ENCODE measurements at places on chromosomes 4 and X.

- DNase-seq: no peak
Observed at GRCh38 chr4:168942985-168943384, 67.1 kb downstream of the CBR4 start.

GRCh38 chrX:149296092-149296491 is 209.0 kb downstream of the IDS start:
- DNase-seq: no peak

DNA sequence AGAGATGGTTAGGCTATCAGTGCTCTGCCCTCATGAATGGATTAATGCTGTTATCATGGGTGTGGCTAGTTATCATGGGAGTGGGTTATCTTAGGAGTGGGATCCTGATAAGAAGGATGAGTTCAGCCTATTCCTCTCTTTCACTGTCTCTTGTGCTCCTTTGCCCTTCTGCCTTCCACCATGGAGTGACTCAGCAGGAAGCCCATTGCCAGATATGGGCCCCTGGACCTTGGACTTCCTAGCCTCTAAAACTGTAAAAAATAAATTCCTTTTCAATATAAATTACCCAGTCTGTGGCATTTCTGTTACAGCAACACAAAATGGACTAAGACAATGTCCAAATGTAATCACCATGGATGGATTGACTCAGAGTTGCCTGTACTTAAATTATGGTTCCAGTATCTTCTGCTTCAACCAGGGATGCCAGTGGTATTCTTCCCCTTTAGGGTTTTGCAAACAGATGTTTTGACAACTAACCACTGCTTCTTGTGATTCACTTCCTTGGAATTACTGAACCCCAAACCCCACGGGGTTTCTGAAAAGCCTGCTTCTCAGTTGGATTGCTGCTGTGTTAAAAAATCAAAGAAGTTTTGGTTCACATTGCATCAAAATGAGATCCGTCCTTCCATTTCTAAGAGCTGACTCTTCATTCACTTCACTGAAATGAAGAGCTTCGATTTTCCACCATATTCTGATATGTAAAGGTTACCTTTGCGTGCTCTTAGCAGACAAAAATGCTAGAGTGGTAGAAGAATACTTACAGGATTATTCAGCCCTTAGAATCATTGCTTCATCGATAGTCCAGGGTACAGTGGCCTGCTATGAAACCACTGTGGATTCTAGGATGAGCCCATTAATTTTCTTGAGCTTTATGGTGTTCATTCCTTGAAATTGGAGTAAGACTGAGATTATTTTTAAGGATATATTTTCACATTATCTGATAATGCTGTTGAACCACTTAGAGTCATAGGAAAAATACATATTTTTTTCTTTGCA is 107.7 kb downstream of the FRMPD4 start:
- no peak for DNase-seq

DNA sequence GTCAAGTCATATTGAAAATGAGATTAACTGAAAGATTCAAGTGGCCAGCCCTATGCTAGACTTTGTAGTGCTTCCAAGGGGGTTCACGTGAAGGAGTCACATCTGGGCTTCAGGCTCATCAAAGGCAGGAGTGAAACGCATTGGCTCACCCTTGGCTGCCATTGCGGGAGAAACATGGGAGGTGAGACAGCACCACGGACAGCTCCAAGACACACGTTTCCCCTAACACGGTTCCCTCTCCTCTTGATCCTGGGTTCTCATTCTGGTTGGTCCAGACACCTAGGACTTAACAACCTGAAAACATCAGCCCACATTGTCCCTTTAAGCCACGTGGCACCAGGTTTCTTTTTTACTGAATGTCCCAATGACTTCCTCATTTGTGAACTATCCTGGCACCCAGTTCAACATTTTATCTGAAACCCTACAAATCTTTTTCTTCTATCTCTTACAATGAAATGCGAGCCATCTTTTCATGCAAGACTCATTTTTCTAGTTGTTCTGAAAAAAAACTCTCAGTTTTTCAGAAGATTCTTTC is 279.0 kb upstream of the VCX3A start:
- DNase-seq: no peak

- DNase-seq: no peak
Observed at GRCh38 chrX:132590350-132591026, 101.7 kb upstream of the MBNL3 start.

- no peak for DNase-seq
Observed at GRCh38 chr4:154999950-155000578, 208.4 kb upstream of the NPY2R start.

- no peak for DNase-seq
Observed at GRCh38 chr4:115028682-115029410, 84.6 kb downstream of the NDST4 start.

DNA sequence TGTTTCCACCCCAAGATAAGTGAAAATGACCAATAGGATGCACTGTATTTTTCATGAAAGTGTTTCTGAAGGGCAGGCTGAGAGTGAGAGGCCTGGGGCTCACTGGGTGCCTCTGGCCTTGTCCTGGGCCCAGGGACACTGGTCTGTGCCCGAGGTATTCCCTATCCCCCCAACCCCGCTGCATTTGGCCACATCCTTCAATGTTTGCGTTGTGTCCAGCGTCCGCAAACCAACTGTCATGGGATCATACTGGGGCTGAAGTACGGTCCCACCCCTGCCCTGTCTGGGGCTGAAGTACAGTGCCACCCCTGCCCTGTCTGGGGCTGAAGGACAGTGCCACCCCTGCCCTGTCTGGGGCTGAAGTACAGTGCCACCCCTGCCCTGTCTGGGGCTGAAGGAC is 22.0 kb upstream of the MSANTD1 start:
- no peak for DNase-seq

DNA sequence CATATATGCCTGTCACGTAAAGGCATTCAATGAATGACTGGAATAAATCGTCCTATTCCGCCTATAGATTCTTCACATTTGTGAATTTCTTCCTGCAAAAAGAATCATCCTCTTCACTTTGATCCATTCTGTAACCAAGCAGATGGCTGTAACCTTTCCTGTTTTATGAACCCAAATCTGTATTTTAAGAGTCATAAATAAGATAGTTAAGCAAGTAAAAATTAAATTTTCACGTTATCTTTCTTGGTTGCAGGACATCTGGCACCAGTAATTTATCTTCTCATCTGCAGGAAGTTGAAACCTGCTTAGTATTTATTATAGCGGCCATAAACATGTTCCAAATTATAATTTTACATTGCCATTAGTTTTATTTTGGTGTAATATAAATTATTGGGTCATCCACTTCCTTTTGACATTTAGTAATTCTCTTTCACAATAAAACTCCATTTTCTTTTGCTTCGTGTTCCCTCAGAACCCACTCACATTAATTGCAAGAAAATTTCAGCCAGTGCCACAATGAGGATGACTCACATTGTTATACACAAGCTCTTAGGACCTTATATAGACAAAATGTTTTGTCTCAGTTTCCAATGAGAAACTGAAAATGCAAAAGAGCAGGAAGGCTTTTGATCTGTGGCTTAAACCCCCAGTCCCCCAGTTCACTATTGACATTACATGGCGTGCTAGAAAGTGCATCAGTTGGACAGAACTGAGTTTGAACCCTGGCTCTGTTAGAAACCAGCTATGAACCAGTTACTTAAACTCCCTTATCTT is 51.1 kb downstream of the TMEM156 start:
- DNase-seq: no peak

- no peak for DNase-seq
Observed at GRCh38 chr4:40811956-40812355, 62.2 kb downstream of the NSUN7 start.

DNA sequence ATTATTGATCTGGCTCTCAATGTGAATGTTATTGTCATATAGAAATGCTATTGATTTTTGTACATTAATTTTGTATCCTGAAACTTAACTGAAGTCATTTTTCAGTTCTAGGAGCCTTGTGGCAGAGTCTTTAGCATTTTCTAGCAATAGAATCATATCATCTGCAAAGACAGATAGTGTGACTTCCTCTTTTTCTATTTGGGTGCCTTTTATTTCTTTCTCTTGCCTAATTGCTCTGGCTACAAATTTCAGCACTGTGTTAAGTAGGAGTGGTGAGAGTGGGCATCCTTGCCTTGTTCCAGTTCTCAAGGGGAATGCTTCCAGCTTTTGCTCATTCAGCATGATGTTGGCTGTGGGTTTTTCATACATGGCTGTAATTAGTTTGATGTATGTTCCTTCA is 102.7 kb downstream of the SH3BGRL start:
- no peak for DNase-seq

- DNase-seq: no peak
Observed at GRCh38 chrX:67720344-67720743, 176.5 kb downstream of the AR start.

- DNase-seq: no peak
Observed at GRCh38 chr4:94595013-94595412, 143.3 kb downstream of the PDLIM5 start.

- no peak for DNase-seq
Observed at GRCh38 chr4:46648088-46648744, 258.3 kb upstream of the GABRA2 start.

DNA sequence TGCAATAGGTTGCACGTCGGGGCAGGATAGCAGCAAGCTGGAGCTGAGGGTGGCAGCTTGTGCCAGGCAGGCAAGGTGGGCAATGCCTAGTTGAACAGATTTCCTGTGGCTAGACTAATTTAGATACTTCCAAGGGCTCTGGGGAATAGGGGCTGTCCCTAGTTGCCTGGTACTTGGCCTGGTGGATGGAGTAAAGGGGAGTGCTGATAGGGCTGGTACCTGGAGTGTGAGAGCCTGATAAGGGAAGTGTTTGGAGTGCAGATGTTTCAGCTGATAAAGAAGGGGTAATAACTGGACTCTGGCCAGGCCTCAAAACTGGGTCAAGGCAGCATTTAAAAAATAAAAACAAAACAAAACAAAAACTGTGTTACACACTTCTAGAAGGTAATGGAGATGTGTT is 665.5 kb downstream of the CCSER1 start:
- no peak for DNase-seq

- DNase-seq: no peak
Observed at GRCh38 chrX:31201503-31201902, 129.7 kb upstream of the FTHL17 start.

DNA sequence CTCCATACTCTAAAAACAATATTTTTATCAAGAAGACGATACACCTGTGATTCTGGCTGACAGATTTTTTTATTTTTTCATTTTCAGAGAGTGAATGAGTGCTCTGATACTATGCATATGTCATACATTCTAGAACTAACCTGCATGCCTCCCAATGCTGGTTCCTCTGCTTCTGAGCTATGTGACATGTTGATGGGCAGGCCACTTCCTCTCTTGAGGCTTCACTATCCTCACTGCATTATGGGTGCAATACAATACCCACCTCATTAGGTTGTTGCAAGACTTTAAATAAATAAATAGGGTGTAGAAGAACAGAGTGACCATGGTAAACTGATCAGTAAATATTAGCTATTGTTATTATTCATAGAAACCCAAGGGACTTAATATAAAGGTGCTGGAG is 408.3 kb downstream of the HNRNPD start:
- no peak for DNase-seq

DNA sequence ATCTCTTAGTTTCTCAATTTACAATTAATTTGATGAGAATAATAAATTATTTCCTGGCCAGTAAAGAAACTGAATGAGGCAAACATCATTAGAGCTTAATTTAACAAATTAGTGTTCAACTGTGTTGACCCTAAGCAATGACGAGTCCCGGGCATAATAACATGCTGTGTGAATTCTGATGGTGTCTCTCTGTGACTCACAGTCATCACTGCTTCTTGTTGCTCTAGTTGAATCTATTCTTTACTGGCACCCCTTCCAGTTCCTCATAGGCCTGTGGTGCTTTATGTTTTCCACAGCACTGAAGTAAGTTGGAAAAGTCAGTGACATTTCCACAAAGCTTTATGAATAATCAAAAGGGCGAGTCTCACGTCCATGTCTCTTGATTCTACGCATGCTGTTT is 57.7 kb upstream of the SLC7A11 start:
- no peak for DNase-seq

DNA sequence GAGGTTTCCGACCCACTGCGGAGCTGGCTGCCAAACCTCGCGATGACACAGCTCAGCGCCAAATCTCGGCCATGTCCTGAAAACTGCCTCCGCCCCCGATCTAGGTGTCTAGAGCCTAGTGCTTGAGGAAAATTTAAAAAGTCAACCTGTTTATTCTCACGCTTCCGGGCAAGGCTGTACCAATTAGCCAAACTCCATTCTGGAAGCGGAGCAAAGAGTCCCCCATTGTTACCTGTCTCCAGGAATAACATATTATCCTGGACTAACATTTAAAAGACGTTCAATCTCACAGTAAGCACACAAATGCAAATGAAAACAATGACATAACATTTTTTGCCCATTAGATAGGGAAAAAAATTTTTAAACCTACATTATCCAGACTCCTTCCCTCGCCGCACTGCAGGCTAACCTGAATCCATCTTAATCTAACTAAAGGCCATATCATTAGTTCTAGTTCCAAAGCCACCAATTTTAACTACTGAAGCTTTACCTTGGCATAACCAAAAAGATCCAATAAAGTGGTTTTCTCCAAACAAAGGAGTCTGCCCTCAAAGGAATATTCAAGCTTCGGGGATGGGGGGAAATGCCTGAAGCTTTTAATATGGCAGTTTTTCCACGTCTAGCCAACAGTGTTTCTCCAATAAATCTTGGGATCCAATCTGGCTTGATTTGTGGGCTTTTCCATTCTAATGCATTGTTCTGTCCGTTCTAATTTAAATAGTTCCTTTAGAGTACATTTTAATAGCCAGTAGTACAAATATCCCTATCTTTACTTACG is 1.9 kb downstream of the HUWE1 start:
- no peak for DNase-seq

- no peak for DNase-seq
Observed at GRCh38 chr4:145307120-145307519, 126.7 kb upstream of the OTUD4 start.

GRCh38 chrX:46665232-46666152 is 91.9 kb downstream of the CHST7 start:
- DNase-seq: no peak

DNA sequence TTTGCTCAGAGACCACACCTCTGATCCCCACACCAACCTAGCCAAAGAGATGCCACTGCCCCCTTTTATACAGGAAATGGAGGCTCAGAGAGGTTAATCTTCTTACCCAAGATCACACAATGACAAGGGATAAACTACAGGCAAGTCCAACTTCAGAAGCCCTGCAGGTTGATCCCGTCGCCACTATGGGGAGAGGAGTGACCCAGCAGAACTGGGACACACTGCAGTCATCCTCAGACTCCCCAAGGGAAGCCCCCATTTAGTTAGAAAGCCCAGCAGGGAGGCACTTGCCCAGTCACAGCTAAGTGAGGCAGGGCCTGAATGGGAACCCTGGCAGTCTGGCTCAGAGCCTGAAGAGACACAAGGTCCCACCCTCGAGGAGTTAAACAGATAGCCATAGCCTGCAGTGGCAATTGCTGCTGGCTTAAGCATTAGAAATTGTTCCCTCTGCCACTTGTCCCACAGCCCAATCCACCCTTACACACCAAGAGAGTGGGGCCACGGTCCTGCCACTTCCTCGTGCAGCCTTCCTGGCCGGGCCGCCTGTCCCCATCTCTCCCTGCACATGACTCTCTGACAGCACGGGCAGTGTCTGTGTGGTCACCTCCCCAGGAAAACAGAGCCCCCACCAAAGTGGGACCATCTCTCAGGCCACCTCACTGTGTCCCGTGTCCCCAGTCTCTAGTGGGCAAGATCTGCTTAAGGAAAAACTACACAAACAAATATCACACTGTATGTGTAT is 2.7 kb downstream of the JAKMIP1 start:
- no peak for DNase-seq
